Stimulated activated CD8-positive, alpha-beta memory T cell treated with anti-CD3 and anti-CD28 coated beads, Interleukin-4, amount 100 ng/mL, for 1 hour (primary cell): ENCODE measurements at places on chromosomes 11 and 22.

- DNase-seq, result no peak
Observed at GRCh38 chr11:47651818-47652469, 9.6 kb upstream of the MTCH2 start.

- no peak for DNase-seq
Observed at GRCh38 chr11:94201004-94201465, 72.4 kb downstream of the PANX1 start.

DNA sequence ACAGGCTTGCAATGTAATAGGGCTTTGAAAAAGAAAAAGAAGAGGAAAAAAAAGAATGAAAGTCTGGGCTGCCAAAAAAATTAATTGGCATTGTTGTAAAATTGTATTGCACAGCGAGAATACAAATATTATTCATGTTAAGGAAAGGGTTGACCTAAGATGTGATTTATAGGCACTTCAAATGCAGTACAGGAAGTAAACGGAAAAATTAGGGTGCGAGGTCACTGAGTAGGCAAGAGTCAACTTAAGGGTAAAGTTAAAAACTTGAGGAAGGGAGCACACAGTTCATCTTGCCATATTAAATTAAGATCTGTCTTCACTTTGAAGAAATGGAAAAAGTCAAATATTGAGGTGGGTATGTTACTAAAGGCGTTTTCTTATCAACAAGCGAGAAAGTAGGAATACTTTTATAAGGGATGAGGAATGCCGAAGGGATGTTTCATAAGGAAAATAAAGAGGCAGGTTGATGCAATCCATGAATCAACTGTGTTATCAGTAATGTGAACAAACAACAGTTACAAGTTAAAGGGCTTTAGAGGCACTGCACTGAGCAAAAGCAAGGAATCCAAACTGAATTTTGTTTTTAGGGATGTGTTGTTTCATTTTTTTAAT is 123.0 kb downstream of the WT1 start:
- DNase-seq, result no peak

GRCh38 chr11:73461335-73461840 is 85.2 kb downstream of the RELT start:
- no peak for DNase-seq

DNA sequence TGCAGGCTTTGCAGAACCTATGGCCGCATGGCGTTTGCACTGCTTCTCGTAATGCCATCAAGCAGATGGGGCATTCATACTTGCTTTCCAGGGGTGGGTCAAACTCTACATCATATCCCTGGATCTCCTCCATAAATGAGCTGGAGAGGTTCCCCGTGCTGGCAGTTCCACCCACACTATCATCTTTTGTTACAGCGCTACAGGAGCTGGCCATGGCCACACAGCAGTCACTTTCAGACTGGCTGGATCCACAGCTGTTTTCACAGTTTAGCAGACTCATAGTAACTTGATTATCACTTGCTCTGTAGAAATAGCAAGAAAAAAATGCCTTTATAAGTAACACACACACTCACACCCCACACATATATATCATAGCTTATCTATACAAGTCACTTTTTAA is 8.8 kb downstream of the TRAF6 start:
- no peak for DNase-seq

DNA sequence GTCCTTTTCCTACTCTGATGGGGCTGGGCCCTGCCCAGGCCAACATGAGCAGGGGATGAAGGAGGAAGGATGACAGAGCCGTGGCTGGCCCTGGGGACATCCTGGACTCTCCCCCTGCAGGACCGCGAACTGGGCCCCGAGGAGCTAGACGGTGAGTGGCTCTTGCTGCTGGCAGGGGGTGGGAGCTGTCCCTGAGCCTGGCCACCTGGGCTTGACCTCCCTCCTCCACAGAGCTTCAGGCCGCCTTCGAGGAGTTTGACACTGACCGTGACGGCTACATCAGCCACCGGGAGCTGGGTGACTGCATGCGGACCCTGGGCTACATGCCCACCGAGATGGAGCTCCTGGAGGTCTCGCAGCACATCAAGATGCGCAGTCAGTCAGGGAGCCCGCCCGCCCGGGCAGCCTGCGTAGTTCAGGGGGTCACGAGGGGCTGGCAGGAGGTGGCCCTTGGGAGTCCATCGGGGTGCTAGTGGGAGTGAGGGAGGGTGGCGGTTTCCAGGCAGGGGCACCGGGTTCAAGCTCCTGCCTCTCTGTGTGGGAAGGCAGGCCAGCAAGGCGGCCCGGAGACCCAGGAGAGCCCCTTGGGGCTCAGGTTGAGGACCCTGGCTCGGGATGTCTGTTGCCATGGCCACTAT is 1.0 kb downstream of the CABP4 start:
- no peak for DNase-seq

DNA sequence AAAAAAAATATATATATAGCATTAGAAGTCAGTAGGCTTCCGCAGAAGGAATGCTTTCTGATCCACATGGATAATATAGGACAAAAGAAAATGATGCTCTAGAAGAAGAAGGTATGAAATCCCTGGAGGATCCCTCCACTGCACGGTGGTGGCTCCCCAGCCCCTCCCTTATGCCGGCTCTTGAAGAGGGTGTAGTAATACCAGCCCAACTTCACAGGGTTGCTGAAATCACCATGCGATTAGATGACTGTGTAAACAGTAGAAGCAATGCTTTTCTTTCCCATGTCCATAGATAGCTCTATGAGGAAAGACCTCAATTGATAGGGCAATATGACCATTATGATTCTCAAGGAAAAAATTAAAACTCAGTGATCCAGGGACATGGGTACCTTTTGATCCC is 3.2 kb upstream of the ETS1 start:
- no peak for DNase-seq

DNA sequence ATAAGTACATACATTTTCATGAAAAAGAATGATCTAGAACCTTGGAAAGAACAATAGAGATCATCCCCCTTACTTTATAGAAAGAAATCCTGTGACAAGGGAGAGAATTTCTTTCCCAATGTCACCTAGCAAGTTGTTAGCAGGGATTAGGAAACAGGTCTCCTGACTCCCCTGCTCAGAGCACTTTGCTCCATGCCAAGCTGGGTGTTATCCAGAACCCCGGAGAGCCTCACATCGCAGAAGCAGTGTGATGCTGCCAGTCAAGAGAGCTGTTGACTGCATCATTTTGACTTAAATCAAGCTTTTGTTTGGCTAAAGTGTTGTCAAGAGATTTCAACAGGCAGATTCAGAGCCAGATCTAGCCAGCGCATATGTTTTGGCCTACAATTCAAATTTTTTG is 3.6 kb upstream of the RRAS2 start:
- DNase-seq, result no peak

GRCh38 chr11:44960200-44960845 is 9.6 kb upstream of the TP53I11 start:
- no peak for DNase-seq

GRCh38 chr11:94150056-94150455 is 21.4 kb downstream of the PANX1 start:
- no peak for DNase-seq

GRCh38 chr22:44522526-44523170 is 24.6 kb upstream of the RTL6 start:
- no peak for DNase-seq

GRCh38 chr11:45272701-45273100 is 13.4 kb downstream of the SYT13 start:
- no peak for DNase-seq

- DNase-seq, result no peak
Observed at GRCh38 chr11:125022551-125022950, 40.6 kb upstream of the SLC37A2 start.

- no peak for DNase-seq
Observed at GRCh38 chr11:83819931-83820549, 533.9 kb upstream of the CCDC90B start.

DNA sequence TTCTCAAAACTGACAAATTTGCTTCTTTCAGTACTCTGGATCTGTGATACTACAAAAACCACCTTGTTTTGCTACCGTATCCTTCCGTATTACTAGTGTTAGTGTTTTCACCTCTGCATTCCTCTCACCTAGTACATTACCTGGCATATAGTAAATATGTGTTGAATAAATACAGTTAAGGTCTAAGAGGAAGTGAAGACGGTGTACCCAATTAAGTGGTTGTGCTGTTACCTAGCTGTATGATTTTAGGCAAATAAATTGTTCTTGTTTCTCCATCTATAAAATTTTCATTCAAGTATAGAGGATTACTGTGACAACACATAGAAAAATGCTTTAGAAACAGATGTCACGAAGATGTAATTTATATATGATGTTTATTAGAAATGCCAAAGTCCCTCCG is 8.9 kb downstream of the BCL2L13 start:
- DNase-seq, result no peak
